Epithelial cell of esophagus (primary cell): ENCODE measurements at places on chromosomes 6 and 20.

GRCh38 chr6:116380346-116380745 is 9.6 kb downstream of the DSE start:
- no peak for DNase-seq

- no peak for DNase-seq
These were observed 143.1 kb downstream of the RNF144B start for GRCh38 chr6:18530201-18530600.

DNA sequence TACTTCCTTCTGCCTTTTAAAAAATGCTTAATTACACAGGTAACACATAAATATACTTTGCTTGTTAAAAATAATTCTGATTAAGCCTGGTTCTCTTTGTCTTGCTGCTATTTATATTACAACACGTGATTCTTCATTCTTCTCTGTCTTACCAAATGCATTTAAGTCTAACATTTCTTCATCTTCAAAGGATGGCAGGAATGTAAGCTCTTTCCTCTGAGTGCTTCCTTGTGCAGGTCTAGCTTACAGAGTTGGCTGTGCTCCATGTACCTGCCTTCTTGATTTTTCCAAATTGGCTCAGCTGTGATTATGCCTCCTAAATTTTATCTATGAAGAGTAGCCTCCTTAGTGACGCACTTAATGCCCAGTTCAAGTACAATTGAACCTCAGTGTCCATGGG is 44.4 kb downstream of the RNF144B start:
- DNase-seq = peak; percentile 79

DNA sequence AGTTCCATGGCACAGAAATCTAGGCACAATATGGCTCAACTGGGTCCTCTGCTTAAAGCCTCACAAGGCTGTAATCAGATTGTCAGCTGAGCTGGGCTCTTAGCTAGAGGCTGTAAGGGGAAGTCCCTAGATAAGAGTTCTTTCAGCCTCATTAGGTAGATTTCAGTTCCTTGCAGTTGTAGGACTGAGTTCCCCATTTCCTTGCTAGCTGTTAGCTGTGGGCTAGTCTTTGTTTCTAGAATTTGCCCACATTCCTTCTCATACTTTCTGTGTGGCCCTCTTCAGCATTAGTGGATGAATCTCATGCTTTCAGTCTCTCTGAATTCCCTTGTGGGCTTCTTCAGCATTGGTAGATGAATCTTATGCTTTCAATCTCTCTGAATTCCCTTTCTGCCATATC is 71.0 kb upstream of the MRAP2 start:
- DNase-seq = no peak

DNA sequence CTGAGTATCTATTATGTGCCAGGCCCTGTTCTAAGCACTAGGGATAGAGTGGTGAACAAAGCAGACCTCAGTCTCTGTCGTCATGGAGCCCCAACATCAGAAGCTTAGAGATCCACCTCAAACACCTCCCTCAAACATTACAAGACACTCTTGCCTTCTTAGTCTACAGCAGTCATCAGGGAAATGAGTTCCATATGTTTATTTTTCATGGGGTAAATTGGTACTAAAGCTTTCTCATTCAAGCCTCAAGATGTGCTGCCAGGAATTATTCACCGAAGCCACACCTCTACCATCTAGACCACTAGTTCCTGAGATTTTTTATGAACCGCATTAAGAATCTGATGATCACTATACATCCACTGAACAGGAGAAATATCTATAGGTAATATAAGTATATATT is 59.0 kb upstream of the TFB1M start:
- no peak for DNase-seq

DNA sequence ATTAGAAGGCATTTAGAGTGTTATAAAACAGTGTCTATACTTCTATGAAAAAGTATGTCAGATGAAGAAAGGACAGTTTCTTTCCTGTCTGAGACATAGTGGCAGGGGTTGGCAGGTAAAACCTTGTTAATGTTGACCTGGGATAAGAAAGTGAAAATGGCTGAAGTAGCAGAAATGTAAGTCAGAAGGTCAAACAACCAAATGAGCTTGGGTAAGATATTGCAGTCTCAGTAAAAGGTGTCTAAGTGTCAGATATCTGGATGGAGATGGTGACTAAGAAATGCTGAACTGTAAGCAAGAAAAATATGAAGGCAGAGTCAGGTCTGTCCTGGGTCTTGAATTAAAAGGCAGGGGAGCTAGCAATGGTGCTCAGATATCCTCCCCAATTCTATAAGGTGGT is 400.3 kb downstream of the CD109 start:
- no peak for DNase-seq

- DNase-seq = peak; percentile 40
These were observed 1.4 kb downstream of the RAET1E start for GRCh38 chr6:149896491-149896890.

- DNase-seq = no peak
These were observed 152.0 kb downstream of the UTRN start for GRCh38 chr6:144437105-144437504.

- DNase-seq = peak; percentile 48
These were observed 942 bp downstream of the ACAT2 start for GRCh38 chr6:159762681-159763293.
